ENCODE measurements at places on chromosomes 7 and 10.

- DNase-seq: no peak
- no peak overlapping the region for H3K4me3 ChIP-seq
- H3K27me3 ChIP-seq: no peaks in the 10 kb centered on the region
- no peaks in the 10 kb centered on the region for H3K4me1 ChIP-seq
- no peaks in the 10 kb centered on the region for H3K36me3 ChIP-seq
These were observed 173.5 kb downstream of the SEMA3E start for GRCh38 chr7:83475420-83475819.

- H3K36me3 ChIP-seq: no peaks in the 10 kb centered on the region
- H3K27ac ChIP-seq: no peak overlapping the region
- no peaks in the 10 kb centered on the region for H3K27me3 ChIP-seq
These were observed 40.0 kb downstream of the PARD3 start for GRCh38 chr10:34775044-34775637.

DNA sequence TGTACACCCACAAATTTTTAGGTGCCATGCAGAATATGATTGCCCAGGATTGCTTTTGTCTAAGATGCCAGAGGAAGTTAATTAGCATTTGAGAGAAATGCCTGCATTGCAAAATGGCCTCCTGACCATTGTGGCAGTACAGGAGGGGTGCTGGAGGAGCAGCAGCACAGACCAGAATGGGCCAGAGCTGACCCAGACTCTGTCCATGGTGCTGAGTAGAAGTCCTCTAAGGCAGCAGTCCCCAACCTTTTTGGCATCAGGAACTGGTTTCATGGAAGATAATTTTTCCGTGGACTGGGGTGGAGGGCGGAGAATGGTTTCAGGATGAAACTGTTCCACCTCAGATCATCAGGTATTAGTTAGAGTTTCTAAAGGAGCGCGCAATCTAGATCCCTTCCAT, 217.8 kb upstream of the AGK start:
- DNase-seq: no peak
- no peak overlapping the region for H3K4me3 ChIP-seq
- no peak overlapping the region for H3K27ac ChIP-seq
- no peaks in the 10 kb centered on the region for H3K36me3 ChIP-seq
- H3K27me3 ChIP-seq: no peaks in the 10 kb centered on the region

DNA sequence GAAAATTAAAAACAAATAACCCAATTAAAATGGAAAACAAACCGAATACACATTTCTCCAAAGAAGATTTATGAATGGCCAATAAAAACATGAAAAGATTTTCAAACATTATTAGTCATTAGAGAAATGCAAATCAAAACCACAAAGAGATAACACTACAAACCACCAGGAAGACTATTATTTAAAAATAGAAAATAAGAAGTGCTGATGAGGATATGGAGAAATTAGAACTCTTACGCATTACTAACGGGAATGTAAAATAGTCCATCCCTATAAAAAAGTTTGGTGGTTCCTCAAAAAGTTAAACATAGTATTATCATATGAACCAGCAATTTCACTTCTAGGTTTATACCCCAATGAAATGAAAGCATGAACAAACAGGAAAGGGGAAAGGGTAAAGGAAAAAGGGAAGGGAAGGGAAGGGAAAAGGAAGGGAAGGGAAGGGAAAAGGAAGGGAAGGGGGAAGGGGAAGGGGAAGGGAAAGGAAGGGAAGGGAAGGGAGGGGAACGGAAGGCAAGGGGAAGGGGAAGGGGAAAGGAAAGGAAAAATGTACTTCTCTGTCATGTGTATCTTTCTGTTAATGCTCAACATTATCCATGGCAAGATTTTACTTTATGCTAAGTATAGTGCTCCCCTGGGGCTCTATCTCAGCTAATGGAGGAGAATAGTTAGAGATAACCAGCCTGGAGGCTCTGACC, 125.3 kb upstream of the RSU1 start:
- no peak overlapping the region for H3K4me3 ChIP-seq
- DNase-seq: no peak
- no peaks in the 10 kb centered on the region for H3K36me3 ChIP-seq
- no peaks in the 10 kb centered on the region for H3K27me3 ChIP-seq

GRCh38 chr10:58335306-58336005, 650 bp downstream of the UBE2D1 start:
- peak overlapping the region; percentile 64 for H3K4me3 ChIP-seq
- no peaks in the 10 kb centered on the region for H3K27me3 ChIP-seq
- peak overlapping the region; percentile 53 for H3K27ac ChIP-seq

GRCh38 chr10:103763374-103764202, 91.8 kb downstream of the SH3PXD2A start:
- peaks cover 64% of the 10 kb centered on the region for H3K4me1 ChIP-seq
- H3K4me3 ChIP-seq: peak overlapping the region; percentile 40
- H3K36me3 ChIP-seq: no peaks in the 10 kb centered on the region
- H3K27me3 ChIP-seq: no peaks in the 10 kb centered on the region
- no peak for DNase-seq

GRCh38 chr10:69629519-69629896, 539 bp upstream of the FAM241B start:
- H3K4me1 ChIP-seq: peaks cover 15% of the 10 kb centered on the region
- DNase-seq: no peak
- no peaks in the 10 kb centered on the region for H3K36me3 ChIP-seq
- H3K4me3 ChIP-seq: peak overlapping the region; percentile 65
- H3K27ac ChIP-seq: no peak overlapping the region
- H3K27me3 ChIP-seq: no peaks in the 10 kb centered on the region

- H3K27me3 ChIP-seq: no peaks in the 10 kb centered on the region
- H3K27ac ChIP-seq: no peak overlapping the region
- DNase-seq: no peak
- H3K36me3 ChIP-seq: no peaks in the 10 kb centered on the region
- no peaks in the 10 kb centered on the region for H3K4me1 ChIP-seq
- no peak overlapping the region for H3K4me3 ChIP-seq
These were observed 115.5 kb downstream of the ITIH5 start for GRCh38 chr10:7551289-7551688.

- H3K4me3 ChIP-seq: peak overlapping the region; percentile 68
- no peak for DNase-seq
- peaks cover 15% of the 10 kb centered on the region for H3K36me3 ChIP-seq
- no peaks in the 10 kb centered on the region for H3K27me3 ChIP-seq
- peaks cover 14% of the 10 kb centered on the region for H3K4me1 ChIP-seq
- peak overlapping the region; percentile 71 for H3K27ac ChIP-seq
These were observed 461 bp upstream of the FIGNL1 start for GRCh38 chr7:50450590-50451032.

DNA sequence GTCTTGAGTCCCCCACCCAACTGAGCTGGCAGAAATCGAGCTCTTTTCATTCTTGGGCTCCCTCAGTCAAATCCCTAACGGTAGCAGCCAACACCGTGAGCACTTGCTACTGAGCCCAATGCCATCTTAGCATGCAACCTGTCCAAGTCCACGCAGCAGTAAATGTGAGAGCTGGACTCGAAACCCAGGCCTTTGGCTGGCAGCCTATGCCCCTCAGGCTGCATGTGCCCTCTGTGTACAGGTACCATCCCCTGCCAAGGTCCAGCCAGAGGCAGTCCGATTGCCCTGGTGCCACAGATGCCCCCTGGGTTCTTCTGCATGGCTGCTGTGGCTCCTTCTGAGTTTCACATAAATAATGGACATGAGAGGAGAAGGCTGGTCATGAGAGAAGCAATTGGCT, 1.2 kb upstream of the TMEM273 start:
- H3K36me3 ChIP-seq: no peaks in the 10 kb centered on the region
- peak overlapping the region; percentile 14 for H3K27ac ChIP-seq
- no peak overlapping the region for H3K4me3 ChIP-seq
- peaks cover 13% of the 10 kb centered on the region for H3K4me1 ChIP-seq
- no peak for DNase-seq

- no peaks in the 10 kb centered on the region for H3K27me3 ChIP-seq
- no peaks in the 10 kb centered on the region for H3K36me3 ChIP-seq
- H3K4me1 ChIP-seq: no peaks in the 10 kb centered on the region
- no peak overlapping the region for H3K4me3 ChIP-seq
- DNase-seq: no peak
These were observed 77.7 kb downstream of the HYCC1 start for GRCh38 chr7:22936246-22936645.

DNA sequence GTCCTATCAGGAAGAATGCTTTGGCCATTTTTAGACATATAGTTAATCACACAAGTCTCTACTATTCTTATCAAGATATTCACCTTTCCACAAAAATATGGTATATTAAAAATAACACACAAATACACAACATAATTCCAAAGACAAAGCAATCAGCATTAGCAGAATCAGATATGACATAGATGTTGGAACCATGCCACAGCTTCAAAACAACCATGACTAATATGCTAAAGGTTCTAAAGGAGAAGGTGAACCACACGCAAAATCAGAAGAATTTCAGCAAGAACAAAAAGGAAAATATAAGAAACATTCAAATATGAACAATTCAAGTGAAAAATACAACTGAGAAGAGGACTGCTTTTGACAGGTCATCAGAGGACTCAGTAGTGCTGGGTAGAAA, 670.2 kb upstream of the SORCS1 start:
- no peak for DNase-seq
- H3K4me1 ChIP-seq: no peaks in the 10 kb centered on the region
- no peak overlapping the region for H3K27ac ChIP-seq
- H3K36me3 ChIP-seq: no peaks in the 10 kb centered on the region
- no peaks in the 10 kb centered on the region for H3K27me3 ChIP-seq

GRCh38 chr10:11886851-11887250, 63.7 kb downstream of the PROSER2 start:
- no peaks in the 10 kb centered on the region for H3K27me3 ChIP-seq
- DNase-seq: no peak
- H3K36me3 ChIP-seq: no peaks in the 10 kb centered on the region

- H3K27ac ChIP-seq: no peak within 1 kb of the TSS
- H3K4me1 ChIP-seq: no peaks in the 10 kb centered on the region
- no peak for DNase-seq
These were observed at the start of gene LLCFC1 for GRCh38 chr7:142939226-142939910. LLCFC1 (plus strand) TSS chr7:142939484; CDS start chr7:142939622, 138 bp downstream.

- DNase-seq: no peak
- no peak overlapping the region for H3K27ac ChIP-seq
- H3K36me3 ChIP-seq: no peaks in the 10 kb centered on the region
- no peak overlapping the region for H3K4me3 ChIP-seq
These were observed 598.6 kb downstream of the PARD3 start for GRCh38 chr10:34216348-34216945.

DNA sequence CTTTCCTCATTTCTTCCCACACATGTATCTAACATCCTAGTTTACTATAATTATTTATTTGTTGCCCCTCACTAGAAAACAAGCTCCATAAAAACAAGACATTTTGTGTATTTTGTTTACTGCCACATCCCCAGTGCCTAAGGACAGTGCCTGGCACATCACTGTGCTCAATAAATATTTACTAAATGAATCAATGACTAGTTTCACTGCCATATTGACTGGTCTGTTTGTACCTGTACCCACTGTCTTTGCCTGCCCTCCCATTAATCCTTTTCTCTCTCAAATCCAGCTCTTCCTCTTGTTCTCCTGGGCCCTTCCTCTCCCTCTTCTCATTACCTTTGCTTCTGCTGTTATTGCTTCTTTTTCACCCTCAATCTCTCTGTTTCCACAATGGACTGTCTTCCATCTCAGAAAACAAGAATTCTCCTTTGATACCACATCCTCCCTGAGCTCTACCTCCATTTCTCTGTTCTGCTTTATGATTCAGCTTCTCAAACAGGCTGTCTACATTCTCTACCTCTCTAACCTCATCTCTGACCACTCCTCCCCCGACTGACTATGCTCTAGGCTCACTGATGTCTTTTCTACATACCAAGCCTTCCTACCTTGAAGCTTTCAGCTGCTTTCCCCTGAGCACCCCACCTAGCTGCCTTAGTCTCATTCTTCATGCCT, 8.3 kb upstream of the FAM133B start:
- peaks cover 3% of the 10 kb centered on the region for H3K27me3 ChIP-seq
- H3K4me1 ChIP-seq: no peaks in the 10 kb centered on the region
- H3K4me3 ChIP-seq: no peak overlapping the region
- no peak overlapping the region for H3K27ac ChIP-seq
- DNase-seq: no peak

DNA sequence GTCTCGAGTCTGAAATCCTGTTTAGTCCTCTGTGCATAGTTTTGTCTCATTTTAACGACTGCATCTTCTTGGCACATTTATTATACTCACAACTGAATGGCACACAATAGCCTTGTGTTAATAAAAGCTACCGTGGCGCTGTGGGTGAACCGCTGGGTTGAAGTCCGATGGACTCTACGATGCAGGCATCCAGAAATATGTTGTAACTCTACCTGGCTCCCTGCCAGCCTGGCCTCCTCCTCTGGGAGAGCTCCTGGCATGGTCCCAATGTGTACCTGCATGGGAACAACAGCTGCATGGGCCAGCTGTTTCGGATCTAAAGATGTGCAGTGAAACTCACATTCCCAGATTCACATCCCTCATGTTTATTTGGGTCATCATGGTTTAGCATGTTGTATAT, 3.7 kb upstream of the DPYSL4 start:
- H3K4me3 ChIP-seq: no peak overlapping the region
- H3K4me1 ChIP-seq: peaks cover 6% of the 10 kb centered on the region
- H3K27ac ChIP-seq: no peak overlapping the region
- H3K27me3 ChIP-seq: peaks cover 12% of the 10 kb centered on the region
- no peaks in the 10 kb centered on the region for H3K36me3 ChIP-seq
- no peak for DNase-seq

DNA sequence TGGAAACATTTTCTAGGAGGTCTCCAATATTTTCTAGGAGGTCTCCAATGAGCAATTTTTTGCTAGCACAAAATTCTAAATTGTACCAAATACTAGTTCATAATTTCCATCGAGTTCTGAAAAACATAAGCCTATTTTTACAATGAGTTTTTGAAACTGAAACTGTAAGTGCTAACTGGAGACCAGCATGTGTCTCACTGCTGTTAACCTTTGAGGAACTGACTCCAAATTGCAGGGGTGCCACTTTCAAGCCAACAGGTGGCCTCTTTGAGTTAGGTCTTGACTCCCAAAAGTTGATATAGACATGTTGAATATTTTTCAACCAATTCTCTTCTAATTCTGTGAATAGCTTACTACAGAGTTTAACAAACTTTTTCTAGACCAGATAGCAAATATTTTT, 58.8 kb downstream of the CAV1 start:
- H3K27ac ChIP-seq: no peak overlapping the region
- no peaks in the 10 kb centered on the region for H3K36me3 ChIP-seq
- peaks cover 3% of the 10 kb centered on the region for H3K4me1 ChIP-seq
- no peak for DNase-seq

DNA sequence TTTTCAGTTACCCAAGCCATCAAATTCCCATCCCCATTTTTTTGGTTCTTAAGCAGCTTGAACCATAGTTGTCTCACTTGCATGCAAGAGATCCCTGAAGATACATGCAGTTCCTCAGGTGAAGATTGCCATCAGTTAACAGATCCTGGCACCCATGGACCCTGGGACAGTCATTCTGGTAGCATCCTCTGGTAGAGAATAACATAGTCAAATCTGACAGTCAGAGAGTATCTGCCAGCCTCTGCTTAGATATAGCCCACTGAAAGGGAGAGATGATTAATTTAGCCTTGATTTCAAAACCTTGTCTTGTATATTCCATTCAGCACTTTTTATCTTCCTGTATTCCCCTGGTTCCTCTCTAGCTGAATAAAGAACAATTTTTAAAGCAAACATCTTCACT, 280.4 kb downstream of the KCNMA1 start:
- DNase-seq: no peak
- H3K27ac ChIP-seq: no peak overlapping the region
- no peak overlapping the region for H3K4me3 ChIP-seq
- H3K4me1 ChIP-seq: no peaks in the 10 kb centered on the region
- H3K36me3 ChIP-seq: no peaks in the 10 kb centered on the region
- no peaks in the 10 kb centered on the region for H3K27me3 ChIP-seq

Data from CD8-positive, alpha-beta memory T cell (primary cell).